ENCODE measurements at places on chromosomes 16 and 17.

DNA sequence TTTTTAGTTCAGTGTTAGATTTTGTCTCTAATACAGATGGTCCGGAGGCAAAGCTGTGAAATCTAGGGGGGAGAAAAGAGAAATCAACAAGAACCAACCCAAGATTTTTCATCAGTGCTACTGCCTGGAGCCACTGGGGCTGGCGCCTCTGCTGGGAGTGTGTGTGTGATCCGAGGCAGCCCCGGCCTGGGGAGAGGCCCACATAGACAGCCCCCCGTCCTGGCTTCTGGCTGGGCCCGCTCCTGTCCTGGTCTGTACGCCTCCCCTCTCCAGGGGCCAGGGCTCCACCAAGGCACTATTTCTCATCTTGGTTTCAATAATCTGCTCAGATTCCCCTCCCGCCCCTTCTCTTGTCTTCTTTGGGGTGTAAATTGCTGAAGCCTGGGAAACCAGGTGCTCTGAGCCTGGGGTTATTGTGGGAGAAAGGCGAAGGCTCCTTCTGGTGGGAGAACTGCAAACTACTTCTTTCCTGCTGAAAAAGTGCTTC lies 7.8 kb downstream of the BAHCC1 start:
- DNase-seq = no peak

GRCh38 chr16:69179328-69180010 lies 7.5 kb upstream of the SNTB2 start:
- DNase-seq = no peak

GRCh38 chr17:34155947-34156346 lies 99.1 kb upstream of the CCL2 start:
- no peak for DNase-seq

DNA sequence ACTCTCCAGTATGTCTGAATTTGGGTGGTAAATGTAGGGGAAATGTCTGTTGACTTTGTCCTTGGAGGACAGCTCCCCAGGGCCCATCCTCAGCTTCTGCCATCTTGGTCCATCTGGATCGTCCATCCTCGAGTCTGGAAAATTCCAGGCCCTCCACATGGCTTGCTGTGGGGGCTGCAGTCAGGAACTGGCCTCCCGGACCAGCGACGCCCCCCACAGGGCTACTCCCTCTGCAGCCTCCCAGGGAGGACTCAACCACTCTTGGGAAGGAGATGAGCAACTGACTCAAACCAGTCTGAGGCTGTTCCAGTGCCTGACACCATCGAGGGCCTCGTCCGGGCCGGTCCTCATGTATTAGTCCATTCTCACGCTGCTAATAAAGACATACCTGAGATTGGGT lies 5.5 kb upstream of the ZG16B start:
- no peak for DNase-seq

GRCh38 chr17:2736956-2737355 lies 12.5 kb downstream of the CCDC92B start:
- DNase-seq = no peak

DNA sequence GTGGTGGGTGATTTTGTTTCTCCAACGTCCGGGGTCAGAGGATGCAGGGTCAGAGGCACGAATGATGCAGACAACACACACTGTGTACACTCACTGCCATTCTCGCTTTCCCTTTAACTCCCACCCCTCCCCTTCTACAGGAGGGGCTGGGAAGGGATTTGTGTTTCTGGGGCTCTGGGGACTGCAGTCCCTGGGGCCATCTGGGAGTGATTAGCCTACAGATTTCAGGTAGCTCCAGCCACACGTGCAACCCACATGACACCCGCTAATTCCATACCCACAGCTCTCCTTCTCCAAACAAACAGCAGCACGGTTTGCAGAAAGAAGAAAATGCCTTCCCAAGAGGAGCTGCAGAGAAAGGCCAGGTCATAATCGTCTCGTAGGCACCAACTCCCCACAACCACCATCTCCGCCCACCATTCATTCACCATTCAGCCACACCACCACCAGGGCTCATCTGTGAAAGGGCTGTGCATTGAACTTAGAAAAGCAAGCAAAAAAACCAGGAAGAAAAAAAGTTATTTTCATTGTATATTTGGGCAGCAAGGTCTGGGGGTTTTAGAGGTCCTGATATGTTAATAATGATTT lies 9.4 kb upstream of the SOX9 start:
- no peak for DNase-seq

GRCh38 chr16:53257001-53257400 lies 177.3 kb upstream of the RBL2 start:
- DNase-seq = no peak

- no peak for DNase-seq
Observed at GRCh38 chr16:50121278-50121677, 31.8 kb upstream of the TENT4B start.

DNA sequence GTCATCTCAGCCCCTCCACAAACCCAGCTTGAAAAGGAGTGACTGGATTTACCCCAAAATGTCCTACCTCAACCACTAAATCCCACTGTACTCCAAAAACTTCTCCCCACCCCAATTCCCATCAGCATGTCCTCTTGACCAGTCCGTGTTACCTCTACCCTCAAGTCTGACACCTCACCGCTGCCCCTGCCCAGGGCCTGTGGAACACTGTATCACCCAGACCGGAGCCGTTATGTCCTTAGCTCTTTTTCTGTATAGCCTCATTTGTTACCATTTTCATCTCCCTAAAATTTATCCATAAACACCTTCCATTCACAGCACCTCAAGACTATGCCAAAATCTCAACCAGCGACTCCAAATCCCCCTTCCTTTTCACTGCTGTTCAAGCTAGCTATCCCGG lies 2.4 kb downstream of the PHF23 start:
- no peak for DNase-seq

DNA sequence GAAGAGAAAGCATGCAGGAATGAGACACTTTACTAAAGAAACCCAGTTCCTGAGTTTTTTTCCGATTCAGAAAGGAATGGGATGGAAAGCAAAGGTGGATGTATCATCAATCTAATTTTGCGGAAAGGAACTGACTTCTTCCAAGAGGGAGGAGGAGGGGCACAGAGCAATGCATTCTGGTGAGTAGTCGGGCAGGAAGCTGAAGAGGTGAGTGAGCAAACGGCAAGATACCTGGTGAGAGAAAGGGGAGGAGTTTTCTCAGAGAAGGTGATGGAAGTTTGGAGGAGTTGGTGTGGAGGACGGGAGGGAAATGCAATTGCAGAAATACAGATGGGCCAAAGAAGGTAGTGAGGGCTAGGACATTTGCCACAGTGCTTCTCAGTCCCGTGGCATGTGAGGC lies 713.2 kb downstream of the KCNJ2 start:
- no peak for DNase-seq

DNA sequence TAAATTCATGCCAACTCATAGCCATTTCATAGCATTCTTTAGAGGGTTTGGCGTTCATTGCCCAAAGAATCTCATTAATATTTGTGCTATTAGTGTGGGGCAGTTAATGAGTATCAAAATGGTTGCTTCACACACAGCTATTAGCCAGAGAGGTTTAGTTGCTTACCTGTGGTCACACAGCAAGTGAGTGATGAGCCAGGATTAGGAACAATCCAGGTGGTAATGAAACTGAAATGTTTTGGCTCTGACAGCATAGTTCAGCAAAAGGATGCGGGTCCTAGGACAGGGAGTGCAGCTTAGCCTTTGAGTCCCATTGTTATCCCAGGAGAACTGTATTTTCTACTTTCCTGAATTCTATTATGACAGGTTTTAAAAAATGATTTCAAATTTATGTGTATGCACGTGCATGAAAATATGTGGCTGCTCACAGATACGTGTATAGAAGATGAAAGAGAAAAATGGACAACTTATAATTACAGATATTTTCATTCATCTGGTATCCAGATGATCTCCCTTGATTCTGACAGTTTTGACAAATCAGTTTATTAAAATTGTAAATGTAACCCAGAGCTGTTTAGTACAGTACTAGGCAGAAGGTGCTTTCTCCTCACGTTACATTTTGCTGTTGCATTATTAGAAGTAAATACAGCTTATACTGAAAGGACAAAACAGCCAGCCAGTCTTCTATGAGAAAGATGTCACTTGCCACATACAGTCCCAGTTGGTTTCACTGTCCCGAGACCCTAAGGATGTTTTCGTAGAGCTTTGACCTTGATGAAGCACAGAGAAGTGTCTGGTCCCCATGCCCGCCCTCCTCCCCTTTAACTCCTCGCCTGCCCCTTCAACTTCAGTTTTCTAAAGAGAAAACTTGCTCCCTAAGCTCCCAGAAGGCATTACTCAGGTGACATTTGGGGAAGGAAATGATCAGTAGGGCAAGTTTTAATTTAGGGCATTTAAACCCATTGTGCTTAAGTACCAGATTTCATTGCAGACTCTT lies 99.8 kb upstream of the TBX2 start:
- no peak for DNase-seq

- no peak for DNase-seq
Observed at GRCh38 chr17:3812771-3813170, 11.8 kb upstream of the ITGAE start.

DNA sequence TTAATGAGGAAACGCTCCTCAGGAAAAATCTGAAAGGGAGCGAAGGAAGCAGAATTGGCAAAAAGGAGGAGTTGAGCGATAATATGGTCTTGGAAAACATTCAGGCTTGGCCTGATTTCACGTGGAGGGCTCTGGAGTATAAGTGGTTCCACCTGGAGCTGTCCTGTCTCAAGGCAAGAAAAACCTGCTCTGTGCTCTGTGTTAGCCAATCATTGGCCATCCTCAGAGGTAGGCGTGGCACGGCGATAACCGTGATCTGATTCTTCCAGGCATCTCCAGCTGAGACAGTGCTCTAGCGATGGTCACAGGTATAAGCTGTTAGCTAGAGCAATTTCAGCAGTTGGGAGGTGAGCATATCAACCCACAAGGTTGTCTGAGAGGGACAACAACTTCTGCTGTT lies 450.5 kb upstream of the MAF start:
- no peak for DNase-seq

DNA sequence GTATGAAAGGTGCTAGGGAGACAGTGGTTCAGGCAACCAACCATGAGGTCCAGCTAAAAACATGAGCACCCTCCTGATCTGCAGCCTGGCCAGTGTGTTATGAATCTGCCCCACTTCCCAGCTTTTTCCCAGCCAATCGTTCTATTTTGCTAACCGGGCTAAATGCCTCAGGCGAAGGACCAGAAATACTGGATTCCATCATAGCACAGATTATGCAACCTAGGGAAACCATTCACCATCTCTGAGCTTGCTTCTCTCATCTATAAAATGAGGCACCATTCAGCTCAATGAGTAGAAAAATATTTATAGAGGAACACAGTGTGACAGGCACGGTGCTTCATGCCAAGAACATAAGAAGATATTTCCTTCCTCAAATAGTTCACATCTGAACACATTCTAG lies 45.2 kb upstream of the NUDT7 start:
- DNase-seq = no peak

DNA sequence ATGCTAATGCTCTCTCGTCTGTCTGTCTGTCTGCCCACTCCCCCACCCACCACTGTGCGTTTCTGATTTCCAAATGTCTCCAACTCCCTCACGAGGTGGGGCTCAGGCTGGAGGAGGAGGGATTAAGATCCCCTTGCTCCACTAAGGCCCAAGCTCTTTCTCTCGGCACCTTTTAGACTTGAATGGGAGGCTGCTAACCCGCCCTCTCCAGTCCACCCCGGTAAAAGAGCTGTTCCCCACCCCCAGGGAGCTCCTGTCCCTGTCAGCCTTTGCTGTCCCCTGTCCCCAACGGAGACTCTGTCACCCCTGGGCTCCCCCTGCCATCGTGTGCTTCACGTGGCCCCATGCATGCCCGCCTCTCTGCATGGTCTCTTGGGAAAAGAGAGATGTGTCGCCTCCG lies 68.5 kb upstream of the PLCG2 start:
- no peak for DNase-seq

GRCh38 chr17:76397184-76397583 lies 12.8 kb downstream of the SPHK1 start:
- DNase-seq = no peak

GRCh38 chr16:86789621-86790051 lies 211.3 kb downstream of the FOXL1 start:
- no peak for DNase-seq

GRCh38 chr17:5694551-5694950 lies 110.2 kb upstream of the NLRP1 start:
- DNase-seq = no peak

GRCh38 chr16:66741169-66741900 lies 10.1 kb downstream of the DYNC1LI2 start:
- DNase-seq = no peak

DNA sequence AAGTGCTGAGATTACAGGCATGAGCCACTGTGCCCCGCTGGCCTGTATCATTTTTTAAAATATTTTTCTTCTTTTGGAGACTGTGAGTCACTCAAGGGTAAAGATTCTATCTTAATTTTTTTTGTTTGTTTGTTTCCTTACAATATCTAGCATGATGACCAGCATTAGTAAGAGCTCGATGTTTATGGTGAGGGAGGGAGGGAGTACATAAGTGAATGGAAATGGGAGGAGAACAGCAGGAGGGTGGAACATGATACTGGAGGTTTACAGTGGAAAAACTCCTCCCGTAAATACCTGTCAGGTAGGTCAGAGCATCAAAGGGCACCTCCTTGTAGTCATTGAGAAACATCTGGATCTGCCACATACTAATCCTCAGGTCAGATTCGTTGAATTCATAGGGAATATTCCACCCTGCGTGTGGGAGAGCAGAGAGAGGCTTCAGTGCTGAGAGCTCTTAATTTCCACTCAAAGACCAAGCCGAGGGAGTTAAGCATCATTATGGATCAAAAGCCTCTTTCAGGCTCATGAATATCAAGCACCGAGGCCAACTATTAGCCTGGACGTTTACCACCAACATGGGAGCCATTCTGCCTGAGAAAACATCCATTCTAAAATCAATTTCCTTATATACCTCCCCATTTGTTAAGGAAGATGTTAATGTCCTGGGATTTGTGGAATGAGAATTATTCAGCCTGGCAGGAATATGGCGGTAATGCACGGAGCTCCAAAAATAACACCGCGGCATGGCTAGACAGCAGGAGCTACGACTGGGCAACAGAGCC lies 51.8 kb downstream of the LYRM1 start:
- DNase-seq = no peak

DNA sequence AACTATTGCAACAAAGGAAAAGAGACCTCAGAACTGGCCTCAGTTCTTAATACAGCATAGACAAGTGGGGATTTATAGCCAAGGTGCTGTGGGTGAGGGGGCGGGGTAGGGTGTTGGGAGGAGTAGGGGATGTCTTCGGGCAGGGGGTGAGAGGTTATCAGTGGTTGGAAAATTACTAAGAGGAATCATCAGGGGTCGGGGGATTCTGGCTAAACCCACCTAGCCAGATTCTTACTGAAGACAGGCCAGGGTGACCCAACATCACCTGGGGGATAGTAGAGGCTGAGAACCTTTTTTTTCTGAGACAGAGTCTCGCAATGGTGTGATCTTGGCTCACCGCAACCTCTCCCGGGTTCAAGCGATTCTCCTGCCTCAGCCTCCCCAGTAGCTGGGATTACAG lies 32.6 kb downstream of the HS3ST3B1 start:
- DNase-seq = no peak

GRCh38 chr16:79074541-79074940 lies 526.0 kb downstream of the MAF start:
- no peak for DNase-seq

DNA sequence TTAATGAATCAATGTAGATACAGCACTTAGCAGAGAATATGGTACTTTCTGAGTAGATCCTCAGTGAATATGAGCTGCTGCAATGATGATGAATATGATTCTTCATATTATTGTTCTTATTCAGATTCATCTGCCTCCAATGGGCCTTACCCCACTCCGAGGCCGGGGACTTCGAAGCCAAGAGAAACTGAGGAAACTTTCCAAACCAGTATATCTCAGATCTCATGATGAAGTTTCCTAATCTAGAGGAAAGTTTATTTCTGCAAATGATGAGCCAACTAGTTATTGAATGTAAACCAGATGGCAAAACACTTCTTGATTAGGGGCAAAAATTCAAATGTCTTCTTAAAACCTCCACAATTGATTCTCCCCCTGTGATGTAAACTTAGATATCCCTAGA lies 23.3 kb downstream of the LYRM1 start:
- DNase-seq = no peak

Measured in activated CD4-positive, alpha-beta T cell treated with anti-CD3 and anti-CD28 coated beads for 4 hours (primary cell).